ENCODE measurements at places on chromosomes 4 and X.
A peak's percentile ranks its signal among the peaks of the same experiment; 100 is the strongest.

GRCh38 chrX:11040996-11041395 is 70.1 kb upstream of the HCCS start:
- no peak for DNase-seq

GRCh38 chr4:94976371-94977011 is 218.7 kb downstream of the BMPR1B start:
- no peak for DNase-seq

DNA sequence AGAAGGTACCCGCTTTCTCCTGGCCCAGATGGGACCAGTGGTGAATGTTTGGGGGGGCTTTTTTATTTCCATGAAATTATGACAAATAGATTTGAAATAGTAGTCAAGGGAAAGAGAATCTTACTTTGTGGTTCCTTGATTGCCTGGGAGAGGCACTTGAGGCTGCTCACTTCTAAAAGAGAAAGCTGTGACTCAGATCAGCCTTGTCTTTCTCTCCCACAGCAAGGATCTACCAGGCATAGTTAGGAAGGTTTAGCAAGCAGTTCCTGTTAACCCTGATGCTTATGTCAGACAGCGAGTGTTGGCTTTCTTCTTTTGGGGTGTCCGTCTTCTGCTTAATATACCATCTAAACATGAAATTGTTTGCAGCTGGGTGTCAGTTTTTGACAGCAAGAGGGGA is 114.5 kb downstream of the TSPAN7 start:
- DNase-seq = no peak

- DNase-seq = no peak
Measured at GRCh38 chrX:46676399-46677356, 82.2 kb downstream of the SLC9A7 start.

GRCh38 chr4:147354237-147354636 is 126.7 kb upstream of the EDNRA start:
- DNase-seq = no peak

DNA sequence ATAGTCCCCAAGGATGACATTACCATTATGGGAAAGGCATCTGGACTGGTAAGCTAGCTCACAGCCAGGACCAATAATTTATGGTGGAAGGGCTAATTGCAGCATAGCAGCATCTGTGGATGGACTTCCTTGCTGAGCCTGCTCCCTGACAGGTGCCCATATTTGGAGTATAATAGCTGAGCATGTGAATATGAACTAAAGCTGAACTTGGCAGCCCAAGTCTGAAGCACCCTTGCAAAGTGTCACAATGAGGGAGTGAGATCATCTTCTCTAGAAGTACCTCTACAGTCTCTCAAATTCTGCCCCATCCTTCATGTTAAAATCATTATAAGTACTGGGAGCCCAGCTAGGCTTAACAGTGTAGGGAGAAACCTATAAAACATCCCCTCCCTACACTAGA is 128.2 kb upstream of the INPP4B start:
- no peak for DNase-seq

DNA sequence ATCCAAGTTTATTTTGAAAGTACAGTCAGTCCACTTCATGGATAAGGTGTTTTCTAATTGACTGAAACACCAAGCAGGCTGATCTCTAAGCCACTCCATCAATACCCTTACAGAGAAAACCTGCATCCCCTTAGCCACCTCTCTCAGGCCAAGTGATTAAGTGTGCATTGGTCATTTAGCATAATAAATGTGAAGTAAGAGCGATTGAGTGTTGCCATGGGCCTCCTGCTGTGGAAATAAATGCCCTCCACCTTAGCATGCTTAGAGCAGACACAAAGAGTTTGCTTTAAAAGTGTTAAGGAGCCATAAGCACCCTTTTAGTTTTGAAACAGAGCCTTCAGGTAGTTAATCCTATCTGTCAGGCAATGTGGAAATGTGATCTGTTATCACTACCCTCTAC is 386.5 kb downstream of the GPAT3 start:
- DNase-seq = no peak

DNA sequence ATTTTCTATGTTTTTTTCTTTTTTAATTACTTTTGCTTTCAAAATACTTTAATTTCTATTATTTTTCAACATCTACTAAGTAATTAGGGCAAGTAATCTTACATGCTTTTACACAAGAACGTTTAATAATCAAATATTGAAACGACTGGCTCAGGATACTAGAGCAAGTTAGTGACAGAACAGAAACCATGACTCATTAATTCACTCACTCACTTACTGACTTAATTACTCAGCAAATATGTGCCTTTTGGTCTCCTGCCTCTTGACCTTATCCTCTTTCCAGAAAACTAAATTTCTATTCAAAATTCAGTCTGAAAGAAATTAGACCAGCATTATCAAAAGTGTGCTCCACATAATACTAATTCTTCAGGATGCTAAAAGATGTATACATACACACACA is 314.9 kb upstream of the TEX13C start:
- no peak for DNase-seq

DNA sequence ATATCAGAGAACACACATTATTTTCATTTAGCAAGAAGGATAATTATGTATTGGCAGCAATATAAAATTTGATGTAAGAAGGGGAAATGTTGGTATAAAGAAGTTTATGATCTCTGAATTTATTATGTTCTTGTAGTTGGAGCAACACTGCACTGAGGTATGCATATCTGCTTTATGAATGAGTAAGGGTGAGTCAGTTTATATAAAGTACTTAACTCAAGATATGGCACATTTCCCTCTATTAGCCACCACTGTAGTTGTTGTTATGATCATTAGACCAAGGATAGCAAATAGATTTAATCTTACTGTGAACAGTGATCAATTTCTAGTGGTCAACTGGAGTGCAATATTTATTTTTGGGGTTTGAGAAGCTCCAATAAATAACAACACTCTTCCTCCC is 66.6 kb downstream of the SNX25 start:
- no peak for DNase-seq

- DNase-seq = peak; percentile 92
Measured at GRCh38 chr4:184825896-184826690, at the start of gene ACSL1. Gene ACSL1 (minus strand): TSS chr4:184825968. CDS start chr4:184803514, 22,454 bp downstream.

GRCh38 chr4:101865501-101866062 is 75.1 kb downstream of the BANK1 start:
- DNase-seq = no peak

- no peak for DNase-seq
Measured at GRCh38 chrX:38192007-38192810, 28.5 kb downstream of the SRPX start.

GRCh38 chr4:30714408-30715031 is 5.6 kb upstream of the PCDH7 start:
- DNase-seq = no peak

GRCh38 chr4:102730968-102731533 is 29.7 kb downstream of the MANBA start:
- no peak for DNase-seq

DNA sequence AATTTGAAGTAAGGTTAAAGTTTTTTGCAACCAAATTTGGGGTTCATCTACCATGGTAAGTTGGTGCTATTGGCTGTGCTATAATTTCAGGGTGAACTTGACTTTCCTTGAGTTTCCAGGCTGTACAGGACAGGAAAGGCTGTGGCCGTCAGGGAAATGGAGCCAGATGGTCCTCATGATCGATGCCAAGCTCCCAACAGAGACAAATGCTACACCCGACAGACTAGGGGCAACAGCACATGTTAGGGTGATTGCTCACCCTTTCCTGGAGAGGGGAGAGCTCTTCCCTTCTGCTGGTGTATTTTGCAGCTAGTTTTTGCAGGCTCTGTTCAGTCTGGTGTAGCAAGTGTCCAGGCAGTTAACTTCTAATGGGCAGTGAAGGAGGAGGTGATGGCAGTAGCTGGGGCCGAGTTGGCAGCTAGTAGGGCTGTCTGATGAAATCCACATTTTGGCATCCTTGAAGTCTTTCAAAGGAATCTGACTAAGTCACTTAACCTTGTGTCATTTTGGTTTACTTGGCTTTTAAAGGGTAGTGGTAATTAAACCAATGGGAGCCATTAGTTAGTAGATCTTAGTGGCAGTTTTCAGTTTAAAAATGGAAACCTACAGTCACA is 47.8 kb downstream of the GAB1 start:
- peak; percentile 85 for DNase-seq

DNA sequence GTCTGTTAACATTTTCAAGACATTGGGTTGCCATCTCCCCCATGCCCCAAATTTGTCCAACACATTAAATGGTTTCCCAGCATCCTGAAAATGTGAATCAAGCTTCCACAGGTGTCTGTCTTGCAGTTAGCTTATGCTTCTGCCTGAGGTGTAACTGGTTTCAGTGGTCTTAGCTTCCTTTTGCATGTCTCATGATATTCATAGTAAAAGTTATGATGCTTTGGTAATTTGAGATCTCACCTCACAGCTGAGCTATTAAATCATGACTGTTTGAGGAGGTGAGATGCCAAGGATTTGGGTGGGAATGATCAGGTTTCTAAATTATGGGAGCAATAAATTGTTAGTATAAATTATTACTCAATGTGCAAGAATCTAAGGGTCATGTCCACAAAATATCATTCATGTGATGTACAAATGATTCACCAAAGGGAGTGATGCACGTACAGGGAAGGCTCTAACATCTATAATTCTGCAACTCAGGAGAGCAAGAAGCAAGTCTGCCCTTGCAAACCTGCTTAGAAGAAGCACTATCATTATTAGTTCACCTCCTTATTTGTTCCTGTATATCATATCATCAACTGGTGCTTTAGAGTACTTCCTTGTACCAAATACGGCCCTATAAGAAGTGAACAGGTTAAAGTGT is 17.1 kb upstream of the RAI2 start:
- DNase-seq = no peak

DNA sequence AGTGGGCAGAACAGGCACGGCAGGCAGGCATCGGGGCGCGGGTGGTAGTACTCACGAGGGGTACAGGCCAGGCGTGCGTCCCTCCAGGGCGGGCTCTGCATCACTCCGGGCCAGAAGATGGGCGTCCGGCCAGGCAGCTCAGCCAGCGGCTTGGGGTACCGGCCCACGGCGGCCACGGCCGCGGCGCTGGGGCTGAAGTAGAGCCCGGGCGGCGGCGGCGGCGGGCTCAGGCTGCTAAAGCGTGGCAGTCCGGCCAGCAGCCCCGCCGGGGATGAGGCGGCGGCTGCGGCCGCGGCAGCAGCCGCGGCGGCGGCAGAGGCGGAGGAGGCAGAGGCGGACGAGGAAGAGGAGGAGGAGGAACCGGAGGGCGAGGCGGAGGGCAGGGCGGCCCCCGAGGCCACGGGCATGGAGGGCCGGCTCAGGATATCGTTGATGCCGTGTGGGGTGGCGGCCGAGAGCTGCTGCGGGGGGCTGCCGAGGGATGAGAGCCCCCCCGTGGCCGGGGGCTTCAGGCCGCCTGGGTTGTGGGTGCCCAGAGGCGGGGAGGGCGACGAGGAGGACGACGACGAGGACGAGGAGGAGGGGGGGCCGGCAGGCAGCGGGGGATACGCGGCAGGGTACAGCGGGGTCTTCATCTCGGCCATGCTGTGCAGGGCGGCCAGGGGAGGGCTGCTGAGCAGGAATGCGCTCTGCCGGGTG is 1.4 kb downstream of the NKX6-1 start:
- no peak for DNase-seq

DNA sequence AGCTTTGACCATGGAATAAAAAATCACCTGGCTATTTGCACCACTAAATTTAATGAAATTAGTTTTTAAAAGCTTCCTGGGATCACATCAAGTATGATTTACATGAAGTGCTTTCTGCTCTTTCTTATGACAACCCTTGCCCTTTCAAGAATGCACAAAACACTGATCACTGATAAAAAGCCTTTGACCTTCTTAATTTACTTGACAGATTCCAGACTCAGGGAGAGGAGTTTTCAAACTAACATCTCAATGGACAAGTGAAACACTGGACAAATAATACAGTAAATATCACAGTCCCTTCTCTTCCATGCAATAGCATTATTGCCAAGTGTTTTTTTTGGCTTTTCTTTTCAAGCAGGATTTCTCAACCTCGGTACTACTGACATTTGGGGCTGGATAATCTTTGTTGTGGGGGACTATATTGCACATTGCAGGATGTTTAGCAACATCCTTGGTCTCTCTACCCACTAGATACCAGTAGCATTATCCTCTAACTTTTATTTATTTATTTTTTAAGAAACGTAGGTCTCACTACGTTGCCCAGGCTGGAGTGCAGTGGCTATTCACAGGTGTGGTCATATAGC is 86.3 kb downstream of the ZNF827 start:
- no peak for DNase-seq

DNA sequence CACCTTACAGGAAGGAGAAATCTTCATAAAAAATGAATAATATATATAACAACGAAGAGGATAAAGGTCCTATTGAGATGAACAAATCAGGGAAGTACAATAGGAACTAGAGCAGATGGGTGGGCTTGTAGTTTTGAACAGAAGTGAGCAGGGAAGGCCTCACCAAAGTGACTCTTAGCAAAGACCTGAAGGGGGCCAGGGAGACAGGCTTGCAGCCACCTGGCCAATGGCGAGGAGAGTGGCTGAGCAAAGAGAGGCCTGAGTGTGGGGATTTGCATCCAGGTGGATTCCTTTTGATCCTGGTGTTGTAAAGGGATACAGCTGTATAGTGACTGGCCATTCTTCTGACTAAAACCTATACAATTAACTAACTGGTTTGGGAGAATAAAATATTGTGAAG is 354.1 kb downstream of the CAMK2D start:
- no peak for DNase-seq

DNA sequence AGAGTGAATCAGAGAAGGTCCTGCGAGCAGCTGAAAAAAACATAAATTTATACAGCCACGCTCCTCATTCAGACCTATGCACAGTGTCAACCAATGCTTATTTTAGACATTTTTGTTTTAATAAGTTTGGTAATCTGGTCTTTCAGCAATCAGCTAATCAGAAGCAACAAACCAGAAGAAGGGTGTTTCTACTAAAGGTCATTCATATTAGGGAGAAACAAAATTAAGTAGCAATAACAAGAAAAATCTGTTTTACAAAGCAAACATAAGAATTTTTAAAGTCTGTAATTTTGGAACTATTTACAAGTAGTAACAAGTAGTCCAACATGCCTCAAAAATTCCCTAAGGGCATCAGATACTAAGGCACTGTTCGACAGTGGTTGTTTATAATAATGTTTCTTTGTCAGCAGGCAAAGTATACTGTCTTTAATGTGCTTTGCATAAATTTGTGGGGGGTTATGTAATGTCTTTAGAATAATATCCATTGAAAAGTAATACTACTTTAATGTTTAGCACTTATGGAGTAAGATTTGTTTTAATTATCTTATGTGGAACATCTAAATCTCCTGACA is 82.8 kb downstream of the PHOX2B start:
- no peak for DNase-seq

DNA sequence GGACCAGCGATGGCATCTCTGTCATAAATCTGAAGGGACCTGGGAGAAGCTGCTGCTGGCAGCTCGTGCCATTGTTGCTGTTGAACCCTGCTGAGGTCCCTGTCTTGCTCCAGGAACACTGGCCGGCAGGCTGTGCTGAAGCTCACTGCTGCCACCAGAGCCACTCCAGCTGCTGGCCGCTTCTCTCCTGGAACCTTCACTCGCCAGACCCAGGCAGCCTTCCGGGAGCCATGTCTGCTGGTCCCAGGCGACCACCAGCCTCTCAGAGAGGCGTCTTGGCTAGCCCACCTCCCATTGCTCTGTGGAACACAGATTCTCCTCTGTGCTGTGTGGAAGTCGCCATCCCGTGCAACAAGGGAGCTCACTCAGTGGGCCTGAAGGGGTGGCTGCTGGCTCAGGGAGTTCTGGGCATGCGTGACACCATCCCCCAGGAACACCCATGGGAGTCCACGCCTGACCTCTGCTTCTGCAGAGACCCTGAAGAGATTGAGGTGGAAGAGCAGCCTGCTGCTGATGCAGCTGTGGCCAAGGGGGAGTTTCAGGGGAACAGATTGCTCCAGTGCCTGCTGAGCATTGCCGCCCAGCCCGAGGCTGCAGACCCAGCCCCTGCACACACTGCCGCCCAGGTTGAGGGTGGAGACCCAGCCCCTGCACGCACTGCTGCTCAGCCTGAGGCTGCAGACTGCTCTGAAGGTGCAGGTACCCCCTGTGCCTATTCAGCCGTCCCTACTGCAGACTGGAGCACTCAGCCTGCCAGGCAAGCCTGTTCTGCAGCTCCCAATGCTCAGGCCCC is 33.1 kb upstream of the CYP4V2 start:
- DNase-seq = no peak
